ENCODE measurements at places on chromosomes 1 and 21.

DNA sequence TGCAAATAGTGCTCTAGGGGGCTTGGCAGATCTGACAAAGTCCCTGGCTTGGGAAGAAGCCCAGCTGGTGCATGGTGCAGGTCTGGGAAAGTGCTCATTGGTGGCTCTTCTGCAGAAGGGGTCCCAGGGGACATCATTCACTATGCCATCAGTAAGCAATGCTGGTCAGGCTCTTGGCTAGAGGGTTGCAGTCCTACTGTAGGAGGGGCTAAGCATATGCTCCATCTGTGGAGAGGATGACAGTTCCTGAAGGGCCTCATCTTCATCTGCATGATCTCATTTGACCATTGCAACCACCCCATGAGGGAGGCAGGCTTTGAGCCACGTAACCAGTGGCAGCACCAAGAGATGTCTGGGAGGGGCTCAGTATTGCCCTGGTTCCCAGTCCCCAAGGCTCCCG is 31.5 kb upstream of the VASH2 start:
- DNase-seq: no peak

DNA sequence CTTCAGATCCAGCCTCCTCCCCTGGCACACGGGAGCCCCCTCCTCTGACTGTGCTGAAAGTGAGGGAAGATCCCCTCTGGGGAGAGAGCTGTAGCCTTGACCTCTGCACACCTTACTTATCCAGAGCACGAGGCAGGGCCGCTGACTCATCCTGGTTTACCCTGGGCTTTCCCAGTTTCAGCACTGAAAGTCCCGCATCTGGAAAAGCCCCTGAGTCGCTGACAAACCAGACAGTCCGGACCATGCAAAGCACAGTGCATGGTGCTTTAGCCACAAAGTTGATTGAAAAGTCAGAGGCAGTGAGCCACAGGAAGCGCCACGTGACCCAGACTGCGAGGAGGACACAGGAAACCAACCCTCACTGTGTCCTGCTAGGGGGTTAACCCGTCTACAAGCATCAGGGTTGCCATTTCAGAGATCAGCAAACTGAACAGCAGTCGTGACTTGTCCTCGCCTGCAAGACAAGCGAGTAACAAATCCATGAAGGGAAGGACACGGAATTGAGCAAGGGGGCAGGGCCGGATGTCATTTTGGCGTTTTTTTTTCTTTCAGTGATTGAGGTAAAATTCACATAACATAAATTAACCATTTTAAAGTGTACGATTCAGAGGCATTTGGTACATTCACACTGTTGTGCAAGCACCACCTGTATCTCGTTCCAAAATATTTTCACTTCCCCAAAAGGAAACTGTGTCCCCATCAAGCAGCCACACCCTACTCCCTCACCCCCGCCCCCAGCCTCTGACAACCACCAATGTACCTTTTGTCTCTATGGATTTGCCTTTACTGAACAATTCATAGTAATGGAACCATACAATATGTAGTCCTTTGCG is 19.9 kb upstream of the IFNGR2 start:
- peak; percentile 75 for DNase-seq

DNA sequence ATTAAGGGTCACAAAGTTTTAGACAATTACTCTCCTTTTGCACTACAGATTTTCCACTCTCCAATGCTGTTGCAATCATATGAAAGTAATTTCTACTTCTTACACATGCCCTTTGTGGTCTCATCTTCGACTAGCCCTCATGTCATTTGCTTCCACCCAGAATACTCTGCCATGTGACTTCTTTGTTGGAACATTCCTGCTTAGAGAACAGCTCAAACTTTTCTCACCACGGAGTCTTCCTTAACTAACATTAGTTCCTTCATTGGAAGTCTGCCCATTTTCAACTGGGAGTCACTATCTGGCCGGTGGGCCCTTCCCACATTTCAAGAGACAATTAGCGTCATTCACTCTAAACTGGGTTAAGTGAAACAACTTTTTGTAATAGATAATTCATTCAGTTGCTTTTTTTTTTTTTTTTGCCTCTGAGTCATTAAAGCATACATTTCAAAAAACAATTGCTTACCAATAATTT is 142.6 kb upstream of the PALMD start:
- no peak for DNase-seq

DNA sequence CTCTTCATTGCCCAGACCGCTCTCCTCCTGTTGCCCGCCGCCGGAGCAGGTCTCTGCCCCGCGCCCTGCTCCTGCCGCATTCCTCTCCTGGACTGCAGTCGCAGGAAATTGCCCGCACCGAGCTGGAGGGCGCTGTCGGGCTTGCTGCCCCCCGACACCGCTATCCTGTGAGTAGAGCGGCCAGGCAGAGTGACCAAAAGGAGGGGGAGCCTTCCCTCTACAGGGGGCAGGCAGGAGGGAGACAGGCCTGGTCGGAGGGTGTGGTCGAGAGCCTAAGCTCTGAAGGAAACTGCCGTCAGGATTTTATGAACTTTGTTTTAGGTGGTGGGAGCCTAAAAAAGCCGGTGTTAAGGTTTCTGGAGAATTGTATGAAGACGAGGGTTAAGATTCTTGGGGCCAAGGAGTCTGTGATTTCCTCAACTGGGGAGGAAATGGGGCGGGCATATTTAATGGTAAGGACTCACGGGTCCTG is 517 bp downstream of the LRIG2 start:
- no peak for DNase-seq

GRCh38 chr1:161068306-161069234 is 1.1 kb downstream of the ARHGAP30 start:
- DNase-seq: peak; percentile 78

- no peak for DNase-seq
Observed at GRCh38 chr1:192045131-192045530, 113.1 kb upstream of the RGS18 start.

DNA sequence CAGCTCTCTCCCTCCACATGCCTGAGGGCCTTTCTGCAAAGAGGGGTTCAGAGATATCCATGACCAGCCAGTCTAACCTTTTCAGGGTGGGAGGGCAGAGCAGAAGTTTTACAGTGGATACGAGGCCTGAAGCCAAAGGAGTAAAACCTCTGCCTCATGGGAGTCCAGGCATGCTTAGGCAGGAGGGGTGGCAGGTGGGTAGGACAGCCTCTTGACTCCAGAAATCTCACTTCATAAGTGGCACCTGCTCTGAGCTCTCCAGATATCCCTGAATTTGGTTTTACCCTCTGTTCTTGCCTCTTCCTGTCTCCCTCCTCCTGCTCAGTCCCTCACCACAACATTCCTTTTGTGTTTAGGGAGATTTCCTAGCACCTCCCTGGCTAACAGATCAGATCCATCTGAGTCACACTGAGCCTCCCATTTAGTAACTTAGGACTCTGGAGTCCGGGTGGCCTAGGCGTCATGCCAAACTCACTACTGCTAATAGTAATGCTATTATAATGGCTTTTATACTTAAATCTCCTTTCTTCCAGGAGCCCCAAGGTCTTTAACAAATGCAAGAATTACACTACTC is 201.0 kb downstream of the HS2ST1 start:
- DNase-seq: no peak

DNA sequence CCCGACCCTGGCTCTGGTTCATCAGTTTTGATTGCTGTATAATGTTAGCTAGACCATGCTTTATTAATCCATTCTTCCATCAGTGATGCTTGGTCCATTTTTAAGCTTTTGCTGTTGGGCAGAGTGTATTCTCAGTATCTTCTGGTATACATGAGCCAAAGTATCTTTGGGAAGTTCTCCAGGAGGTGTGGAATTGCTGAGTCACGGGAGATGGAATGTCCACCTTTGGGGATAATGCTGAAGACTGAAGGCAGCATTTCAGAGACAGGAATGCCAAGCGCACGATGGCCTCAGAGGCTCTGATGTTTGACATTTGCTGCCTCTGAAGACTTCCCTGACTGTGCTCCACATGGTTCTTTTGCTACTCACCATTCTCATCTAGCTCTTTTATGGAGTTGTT is 266.3 kb upstream of the KAZN start:
- DNase-seq: no peak

GRCh38 chr1:198156745-198157240 is at the start of gene NEK7:
Gene NEK7, plus strand, starts transcription at chr1:198156998. Its CDS starts 75,583 bp downstream, at chr1:198232581.
- DNase-seq: peak; percentile 68

DNA sequence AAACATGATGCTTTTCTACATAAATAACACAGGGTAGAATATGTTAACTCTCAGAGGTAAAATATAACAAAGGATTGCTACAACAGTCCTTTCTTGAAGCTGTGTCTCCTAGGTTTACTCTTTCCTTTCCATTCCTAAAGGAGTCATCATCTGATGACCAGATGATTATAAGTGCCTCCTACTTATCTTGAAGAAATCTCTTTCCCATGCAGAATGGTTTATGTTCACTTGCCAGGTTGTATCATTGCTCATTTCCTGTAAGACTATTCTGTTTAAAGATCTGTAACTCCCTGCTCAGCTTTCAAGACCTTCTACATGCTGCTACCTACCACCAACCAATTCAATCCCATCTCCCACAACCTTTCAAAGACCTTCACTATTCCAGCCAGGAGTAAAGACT is 51.5 kb upstream of the PTCH2 start:
- DNase-seq: no peak

- peak; percentile 10 for DNase-seq
Observed at GRCh38 chr1:225990705-225991464, 8.3 kb downstream of the SDE2 start.

DNA sequence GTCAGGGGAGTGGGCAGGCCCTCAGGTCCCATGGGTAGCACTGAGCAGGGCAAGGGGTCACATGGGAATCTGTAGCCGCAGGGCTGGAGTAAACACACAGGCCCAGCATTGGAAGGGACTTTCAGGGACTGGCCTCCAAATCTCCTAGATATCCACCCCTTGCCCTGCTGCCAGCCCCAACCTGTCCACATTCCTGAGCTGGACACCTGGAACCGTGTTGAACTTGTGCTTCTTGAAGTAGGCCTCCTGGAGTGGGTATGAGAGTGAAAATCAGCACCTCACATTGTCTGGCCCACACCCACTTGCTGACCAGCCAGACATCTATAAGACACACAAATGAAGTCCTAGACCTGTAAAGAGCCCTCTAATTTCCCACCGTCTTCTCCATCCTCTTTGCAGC is 7.7 kb downstream of the POMGNT1 start:
- no peak for DNase-seq

Measured in activated naive CD4-positive, alpha-beta T cell treated with Interleukin-2 at 50 U/mL for 16 hours (primary cell).